Right lobe of liver (tissue), 6 donors: ENCODE measurements at places on chromosomes 2 and 18. TPM values are rescaled to one million over a fixed set of nuclear protein-coding genes. Genes with fewer than 3 reads are reported as not detected.

GRCh38 chr18:44683556-44683955, 2.9 kb downstream of the SETBP1 start:
- no peaks in the 10 kb centered on the region for H3K4me1 ChIP-seq
- H3K4me3 ChIP-seq, result no peak overlapping the region
- no peaks in the 10 kb centered on the region for H3K36me3 ChIP-seq
- no peaks in the 10 kb centered on the region for H3K27me3 ChIP-seq
- DNase-seq, result no peak
- no peak overlapping the region for H3K27ac ChIP-seq

- H3K4me1 ChIP-seq, result no peaks in the 10 kb centered on the region
- no peak overlapping the region for H3K27ac ChIP-seq
- no peak overlapping the region for H3K4me3 ChIP-seq
- no peaks in the 10 kb centered on the region for H3K27me3 ChIP-seq
- H3K36me3 ChIP-seq, result no peaks in the 10 kb centered on the region
These were observed 77.3 kb upstream of the PHLPP1 start for GRCh38 chr18:62637807-62638687.

DNA sequence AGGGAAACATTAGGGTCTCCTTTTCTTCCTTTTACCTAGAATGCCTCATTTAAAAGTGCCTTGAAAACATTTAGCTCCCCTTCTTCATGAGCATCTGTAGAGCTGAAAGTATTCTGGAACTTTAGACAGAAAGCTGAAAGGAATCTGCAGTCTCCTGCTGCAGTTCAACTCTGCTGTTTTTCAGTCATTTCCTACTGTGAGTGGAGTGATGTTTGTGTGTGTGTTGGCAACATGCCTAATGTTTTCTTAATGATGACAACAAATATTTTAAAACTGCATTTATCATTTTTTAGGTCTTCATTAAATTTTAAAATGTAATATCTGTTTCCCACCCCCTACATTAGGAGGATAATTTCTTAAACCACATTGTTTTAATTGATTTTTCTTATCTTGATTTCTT, 66.6 kb downstream of the TWSG1 start:
- no peaks in the 10 kb centered on the region for H3K4me1 ChIP-seq
- no peaks in the 10 kb centered on the region for H3K36me3 ChIP-seq
- no peak overlapping the region for H3K4me3 ChIP-seq
- DNase-seq, result no peak
- H3K27me3 ChIP-seq, result no peaks in the 10 kb centered on the region

DNA sequence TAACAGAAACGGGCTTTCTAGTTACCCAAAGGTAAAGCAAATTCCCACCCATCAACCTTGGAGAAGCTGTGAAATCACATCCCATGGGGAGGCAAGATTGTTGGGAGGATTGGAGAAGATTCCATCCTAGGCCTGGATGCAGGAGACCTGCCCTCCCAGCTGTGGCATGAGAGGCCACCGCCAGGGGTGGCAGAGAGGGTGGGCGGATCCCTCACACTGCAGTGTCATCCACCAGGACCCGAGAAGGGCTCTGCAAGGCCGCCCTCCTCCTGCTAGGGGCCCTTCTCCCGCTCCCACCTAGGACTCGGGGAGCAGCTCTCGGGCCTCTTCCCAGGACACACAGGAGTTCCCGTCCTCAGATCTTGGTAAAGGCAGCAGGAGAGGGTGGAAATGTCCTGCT, 15.5 kb upstream of the ATG16L1 start:
- no peaks in the 10 kb centered on the region for H3K27me3 ChIP-seq
- H3K4me1 ChIP-seq, result no peaks in the 10 kb centered on the region
- no peak for DNase-seq
- no peaks in the 10 kb centered on the region for H3K36me3 ChIP-seq
- no peak overlapping the region for H3K4me3 ChIP-seq

DNA sequence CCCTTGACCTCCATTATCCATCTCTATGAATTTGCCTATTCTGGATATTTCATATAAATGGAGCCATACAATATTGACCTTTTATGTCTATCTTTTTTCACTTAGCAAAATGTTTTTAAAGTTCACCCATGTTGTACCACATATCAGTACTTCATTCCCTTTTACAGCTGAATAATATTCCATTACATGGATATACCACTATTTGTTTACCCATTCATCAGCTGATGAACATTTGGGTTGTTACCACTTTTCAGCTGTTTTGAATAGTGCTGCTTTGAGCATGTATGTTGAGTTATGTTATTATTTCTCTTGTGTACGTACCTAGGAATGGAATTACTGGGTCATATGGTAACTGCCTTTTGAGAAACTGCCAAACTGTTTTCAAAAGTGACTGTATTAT, 93.7 kb upstream of the DNMT3A start:
- DNase-seq, result no peak
- H3K4me3 ChIP-seq, result no peak overlapping the region
- H3K36me3 ChIP-seq, result no peaks in the 10 kb centered on the region
- H3K27ac ChIP-seq, result no peak overlapping the region
- no peaks in the 10 kb centered on the region for H3K27me3 ChIP-seq
- H3K4me1 ChIP-seq, result no peaks in the 10 kb centered on the region

- no peak overlapping the region for H3K27ac ChIP-seq
- H3K4me3 ChIP-seq, result no peak overlapping the region
- no peaks in the 10 kb centered on the region for H3K4me1 ChIP-seq
- H3K36me3 ChIP-seq, result no peaks in the 10 kb centered on the region
- DNase-seq, result no peak
These were observed 41.6 kb downstream of the EEF1B2 start for GRCh38 chr2:206201075-206201848.

DNA sequence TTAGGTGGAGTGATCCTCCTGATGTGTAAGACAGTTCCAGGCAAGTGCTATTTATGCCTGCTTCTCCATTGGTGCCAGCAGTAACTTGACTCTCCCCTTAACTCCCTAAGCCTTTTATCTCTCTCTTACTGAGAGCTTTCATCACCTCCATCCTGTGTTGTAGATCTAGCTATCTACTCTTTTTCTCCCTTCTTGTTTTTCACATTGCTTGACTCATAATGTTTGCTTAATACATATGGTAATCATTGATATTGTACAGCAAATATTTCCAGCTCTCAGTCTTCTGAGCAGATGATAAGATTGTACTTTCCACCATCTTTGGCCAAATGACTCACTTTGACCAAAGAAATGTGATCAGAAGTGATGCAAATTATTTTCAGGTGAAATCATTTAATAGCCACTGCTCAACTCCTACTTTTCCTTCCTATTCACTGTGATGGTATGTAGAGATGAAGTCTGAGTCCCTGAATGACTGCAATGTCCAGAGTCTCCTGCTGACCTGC, 165.0 kb downstream of the PLCL1 start:
- no peaks in the 10 kb centered on the region for H3K36me3 ChIP-seq
- no peaks in the 10 kb centered on the region for H3K27me3 ChIP-seq
- no peak overlapping the region for H3K27ac ChIP-seq
- DNase-seq, result no peak
- H3K4me3 ChIP-seq, result no peak overlapping the region

- H3K4me3 ChIP-seq, result no peak overlapping the region
- DNase-seq, result no peak
- H3K4me1 ChIP-seq, result no peaks in the 10 kb centered on the region
- H3K36me3 ChIP-seq, result no peaks in the 10 kb centered on the region
These were observed 31.8 kb downstream of the CRIM1 start for GRCh38 chr2:36387258-36387916.

DNA sequence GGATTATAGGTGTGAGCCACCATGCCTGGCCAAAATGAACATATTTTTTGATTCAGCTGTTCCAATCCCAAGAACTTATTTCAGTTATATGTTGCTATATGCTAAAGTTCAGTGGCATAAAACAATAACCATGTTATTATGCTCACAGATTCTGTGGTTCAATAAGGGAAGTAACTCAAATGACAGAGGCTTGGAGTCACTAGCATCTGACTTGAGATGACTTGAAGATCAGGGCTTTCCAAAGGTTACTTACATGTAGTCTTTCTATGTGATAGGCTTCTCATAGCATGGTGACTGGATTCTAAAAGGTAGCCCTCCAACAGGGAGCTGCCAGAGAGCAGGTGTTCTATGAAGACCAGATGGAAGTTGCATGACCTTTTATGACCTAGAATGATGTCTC, 17.2 kb downstream of the CLK1 start:
- H3K36me3 ChIP-seq, result peaks cover 15% of the 10 kb centered on the region
- no peak for DNase-seq
- no peak overlapping the region for H3K4me3 ChIP-seq
- no peaks in the 10 kb centered on the region for H3K27me3 ChIP-seq

DNA sequence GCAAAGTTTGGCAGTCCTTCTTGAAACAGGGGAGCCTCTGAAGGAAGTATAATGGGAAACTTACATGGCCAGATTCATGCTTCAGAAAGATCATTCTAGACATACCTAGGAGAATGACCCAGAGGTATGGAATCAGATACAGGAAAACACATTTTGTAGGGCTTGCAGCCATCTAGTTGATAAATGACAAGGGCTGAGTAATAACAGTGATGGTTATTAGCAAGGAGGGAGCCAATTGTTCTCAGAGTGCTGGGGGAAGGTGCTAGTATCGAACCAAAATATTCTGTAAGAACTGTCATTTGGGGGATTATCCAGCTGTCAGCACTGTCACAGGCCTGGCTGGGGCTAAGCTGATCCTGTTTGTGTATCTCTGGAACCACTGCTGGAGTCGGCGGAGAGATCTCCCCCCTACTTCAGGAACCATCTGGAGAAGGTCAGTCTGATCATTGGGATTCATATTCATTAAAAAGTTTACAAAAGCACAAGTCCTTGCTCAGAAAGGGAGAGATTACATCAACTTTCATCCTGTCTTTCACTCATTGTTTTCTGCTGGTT, 113.8 kb upstream of the THSD7B start:
- H3K4me3 ChIP-seq, result no peak overlapping the region
- DNase-seq, result no peak
- H3K36me3 ChIP-seq, result no peaks in the 10 kb centered on the region
- no peak overlapping the region for H3K27ac ChIP-seq
- no peaks in the 10 kb centered on the region for H3K27me3 ChIP-seq

GRCh38 chr2:166239548-166239947, 111.7 kb upstream of the SCN1A start:
- no peak overlapping the region for H3K27ac ChIP-seq
- no peak overlapping the region for H3K4me3 ChIP-seq
- H3K4me1 ChIP-seq, result peaks cover 11% of the 10 kb centered on the region
- H3K36me3 ChIP-seq, result no peaks in the 10 kb centered on the region
- no peaks in the 10 kb centered on the region for H3K27me3 ChIP-seq

DNA sequence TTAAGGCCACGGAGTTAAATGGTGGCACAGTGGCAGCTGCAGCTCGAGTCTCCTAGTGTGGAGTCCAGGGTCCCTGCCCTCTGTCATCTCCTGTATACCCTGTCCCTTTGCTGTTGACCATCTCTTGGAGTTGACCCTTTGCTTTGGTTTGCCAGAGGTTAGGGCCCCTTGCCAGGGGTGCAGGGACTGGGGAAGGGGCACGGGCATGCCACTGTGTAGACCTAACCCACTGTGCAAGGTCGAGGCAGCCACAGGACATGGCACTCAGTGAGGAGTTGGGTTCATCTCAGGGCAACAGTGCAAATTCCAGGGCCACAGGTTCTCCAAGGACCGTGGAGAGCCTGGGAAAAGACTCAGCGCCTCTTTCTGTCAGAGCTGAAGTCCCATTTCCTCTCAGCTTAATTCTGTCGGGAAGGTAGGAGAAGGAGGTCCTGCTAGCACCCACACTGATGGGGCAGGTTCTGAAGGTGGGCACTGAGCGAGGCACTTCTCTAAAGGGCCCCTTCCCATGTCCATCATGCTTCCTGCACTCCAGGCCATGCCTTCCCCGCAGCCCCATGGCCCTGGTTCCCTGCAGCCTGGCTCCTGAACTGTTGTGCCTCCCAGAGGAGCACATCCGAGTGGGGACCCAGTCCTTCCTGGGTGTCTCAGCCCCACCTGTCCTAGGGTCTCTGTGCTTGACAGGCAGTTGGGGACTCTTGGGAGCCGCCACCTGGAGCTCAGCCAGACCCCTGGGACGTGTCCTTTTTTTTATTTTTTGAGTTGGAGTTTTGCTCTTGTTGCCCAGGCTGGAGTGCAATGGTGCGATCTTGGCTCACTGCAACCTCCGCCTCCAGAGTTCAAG, 2.8 kb downstream of the KHK start:
- H3K4me1 ChIP-seq, result peaks cover 23% of the 10 kb centered on the region
- H3K4me3 ChIP-seq, result peak overlapping the region; percentile 77
- no peaks in the 10 kb centered on the region for H3K36me3 ChIP-seq
- H3K27ac ChIP-seq, result peak overlapping the region; percentile 57
- no peak for DNase-seq
- no peaks in the 10 kb centered on the region for H3K27me3 ChIP-seq

GRCh38 chr2:98459496-98460175, 15.0 kb downstream of the INPP4A start:
- H3K36me3 ChIP-seq, result no peaks in the 10 kb centered on the region
- DNase-seq, result no peak
- H3K27me3 ChIP-seq, result no peaks in the 10 kb centered on the region
- no peaks in the 10 kb centered on the region for H3K4me1 ChIP-seq

- no peak overlapping the region for H3K27ac ChIP-seq
- H3K4me1 ChIP-seq, result peaks cover 2% of the 10 kb centered on the region
- H3K4me3 ChIP-seq, result no peak overlapping the region
- no peak for DNase-seq
- no peaks in the 10 kb centered on the region for H3K36me3 ChIP-seq
These were observed 30.8 kb downstream of the FBXO48 start for GRCh38 chr2:68436270-68436669.

DNA sequence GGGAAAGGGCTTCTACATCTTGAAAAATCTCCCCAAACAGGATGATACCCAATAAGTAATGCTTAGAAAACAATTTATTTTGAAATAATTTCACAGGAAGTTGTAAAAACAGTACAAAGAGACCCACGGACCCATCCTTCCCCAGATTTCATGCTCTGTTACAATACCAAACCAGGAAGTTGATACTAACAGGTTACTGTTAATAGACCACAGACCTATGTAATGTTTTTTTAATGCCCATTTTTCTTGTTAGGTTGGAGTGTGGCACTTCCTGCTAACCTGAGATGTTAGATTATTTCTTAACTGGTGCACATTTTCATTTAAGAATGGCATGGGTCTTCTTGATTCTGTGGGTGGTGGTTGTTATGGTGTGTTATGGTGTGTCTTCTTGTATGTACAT, 21.4 kb upstream of the MGAT5 start:
- H3K27me3 ChIP-seq, result no peaks in the 10 kb centered on the region
- H3K4me3 ChIP-seq, result no peak overlapping the region
- no peak overlapping the region for H3K27ac ChIP-seq

GRCh38 chr2:23434721-23435121, 49.7 kb downstream of the KLHL29 start:
- no peaks in the 10 kb centered on the region for H3K4me1 ChIP-seq
- H3K27me3 ChIP-seq, result no peaks in the 10 kb centered on the region
- no peak for DNase-seq
- no peak overlapping the region for H3K4me3 ChIP-seq
- no peaks in the 10 kb centered on the region for H3K36me3 ChIP-seq

GRCh38 chr2:65278531-65278981, 50.9 kb downstream of the ACTR2 start:
- no peaks in the 10 kb centered on the region for H3K36me3 ChIP-seq
- no peak for DNase-seq
- H3K4me1 ChIP-seq, result peaks cover 3% of the 10 kb centered on the region
- H3K27ac ChIP-seq, result no peak overlapping the region
- no peak overlapping the region for H3K4me3 ChIP-seq

Gene BOLL
- not detected for total RNA-seq

Gene MREG
- total RNA-seq, result 7.3 TPM

Gene EN1
- not detected for total RNA-seq

Gene CNTNAP5
- total RNA-seq, result not detected

Gene CCDC85A
- total RNA-seq, result 0.07 TPM

Gene AQP12A
- total RNA-seq, result not detected

Gene PIEZO2
- total RNA-seq, result 6.6 TPM

Gene SLC14A1
- 0.49 TPM for total RNA-seq

Gene PLCD4
- total RNA-seq, result 0.51 TPM

Gene PRKCE
- total RNA-seq, result 9.3 TPM

Gene MYCN
- total RNA-seq, result not detected

Gene PRSS56
- total RNA-seq, result not detected

Gene CD207
- total RNA-seq, result 0.16 TPM

Gene UBR3
- 30.6 TPM for total RNA-seq

Gene MCFD2
- 96.4 TPM for total RNA-seq

Gene IMMT
- total RNA-seq, result 52.5 TPM

Gene POTEC
- not detected for total RNA-seq
